Globus pallidus (tissue), 1 donor: ENCODE measurements at places on chromosomes 4 and X.

DNA sequence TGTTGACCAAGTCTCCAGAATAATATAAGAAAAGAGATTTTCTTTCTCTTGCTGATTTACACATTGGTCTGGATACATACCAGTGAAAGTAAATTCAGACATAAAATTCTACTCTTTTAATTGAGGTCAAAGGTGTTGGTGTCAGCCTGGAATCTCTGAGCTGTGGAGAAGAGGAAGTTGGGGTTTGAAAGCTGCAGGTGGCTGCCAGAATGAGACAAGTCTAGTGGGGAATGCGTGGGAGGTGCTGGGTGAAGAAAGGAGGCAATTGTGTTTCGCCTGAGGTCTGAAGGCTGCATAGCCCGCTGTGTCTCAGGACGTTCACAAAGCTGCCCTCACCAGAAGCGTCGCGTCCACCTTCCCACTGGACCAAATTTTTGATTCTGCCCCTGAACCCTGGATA, 31.2 kb downstream of the PHEX start:
- no peak for DNase-seq

DNA sequence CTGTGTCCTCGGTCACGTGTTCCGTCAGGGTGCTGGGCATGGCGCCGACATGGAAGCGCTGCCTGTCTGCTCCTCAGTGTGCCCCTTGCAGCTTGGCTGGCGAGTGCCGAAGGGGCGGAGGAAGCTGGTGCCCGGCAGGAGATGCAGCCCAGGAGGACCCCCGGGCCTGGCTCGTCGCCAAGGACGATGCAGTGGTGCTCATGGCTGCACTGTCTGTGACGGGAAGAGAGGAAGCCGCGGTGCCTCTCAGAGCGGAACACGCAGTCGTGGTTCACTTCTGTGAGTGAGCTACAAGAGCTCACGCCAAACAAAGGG, 38.1 kb downstream of the FGFRL1 start:
- DNase-seq = no peak

DNA sequence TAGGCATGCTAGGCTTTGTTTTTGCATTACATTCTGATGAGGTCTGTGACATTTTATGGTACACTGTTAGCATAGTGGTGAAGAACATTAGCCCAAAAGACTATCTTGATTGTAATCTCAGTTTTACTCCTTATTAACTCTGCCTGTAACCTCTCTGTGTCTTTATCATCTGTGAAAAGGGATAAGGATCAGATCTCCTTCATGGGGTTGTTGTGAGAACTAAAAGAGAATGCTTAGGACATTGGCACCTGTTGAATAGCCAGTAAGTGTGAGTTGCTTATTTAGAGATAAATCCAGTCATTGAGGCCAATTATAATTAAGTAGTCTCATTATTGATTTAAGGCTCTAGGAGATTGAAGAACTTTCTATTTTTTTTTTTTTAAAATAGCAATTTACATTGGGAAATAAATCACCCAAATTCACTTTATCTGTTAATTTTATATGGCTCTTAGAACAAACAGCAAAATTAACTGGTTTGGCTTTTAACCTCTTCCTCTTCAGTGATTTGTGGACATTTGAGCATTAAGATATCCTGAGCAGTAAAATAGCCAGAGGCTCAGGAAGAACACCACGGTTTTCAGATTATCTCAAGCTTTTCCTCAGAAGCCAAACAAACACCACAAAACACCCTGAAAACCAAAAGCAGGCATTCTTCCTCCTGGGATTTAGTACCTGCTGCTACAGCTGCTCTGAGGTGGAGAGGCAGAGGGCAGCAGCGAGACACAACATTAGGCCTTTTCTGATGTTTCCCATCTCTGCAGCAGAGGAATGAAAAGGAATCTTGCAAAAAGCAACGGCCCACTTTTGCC, 192.9 kb downstream of the ARHGAP10 start:
- DNase-seq = no peak

GRCh38 chr4:73206236-73206635, 52.4 kb downstream of the ANKRD17 start:
- DNase-seq = no peak
